ENCODE measurements at places on chromosomes 2 and 18.

DNA sequence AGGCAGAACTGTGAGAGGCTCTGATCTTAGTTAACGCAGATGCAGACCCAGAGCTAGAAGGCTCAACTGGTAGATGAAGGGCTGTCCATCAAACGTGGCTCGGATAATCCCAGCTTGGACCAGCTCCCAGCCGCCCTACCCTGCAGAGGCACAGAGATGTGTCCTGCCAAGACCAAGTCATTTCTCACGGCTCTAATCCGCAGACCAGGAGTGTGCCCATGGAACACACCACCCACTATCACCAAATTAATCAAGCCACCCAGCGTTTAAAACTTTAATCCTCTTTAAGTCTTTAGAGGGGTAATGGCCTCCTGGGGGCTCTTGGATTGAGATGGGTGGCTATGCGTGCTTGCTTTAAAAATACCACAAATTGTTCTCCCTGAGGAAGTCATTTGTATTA lies 17.5 kb downstream of the LYPD1 start:
- DNase-seq, result no peak

- no peak for DNase-seq
Observed at GRCh38 chr2:102661846-102662245, 42.5 kb downstream of the SLC9A2 start.

- DNase-seq, result no peak
Observed at GRCh38 chr2:213336253-213336770, 52.0 kb downstream of the SPAG16 start.

- DNase-seq, result no peak
Observed at GRCh38 chr2:170928036-170928823, 823 bp upstream of the GORASP2 start.

DNA sequence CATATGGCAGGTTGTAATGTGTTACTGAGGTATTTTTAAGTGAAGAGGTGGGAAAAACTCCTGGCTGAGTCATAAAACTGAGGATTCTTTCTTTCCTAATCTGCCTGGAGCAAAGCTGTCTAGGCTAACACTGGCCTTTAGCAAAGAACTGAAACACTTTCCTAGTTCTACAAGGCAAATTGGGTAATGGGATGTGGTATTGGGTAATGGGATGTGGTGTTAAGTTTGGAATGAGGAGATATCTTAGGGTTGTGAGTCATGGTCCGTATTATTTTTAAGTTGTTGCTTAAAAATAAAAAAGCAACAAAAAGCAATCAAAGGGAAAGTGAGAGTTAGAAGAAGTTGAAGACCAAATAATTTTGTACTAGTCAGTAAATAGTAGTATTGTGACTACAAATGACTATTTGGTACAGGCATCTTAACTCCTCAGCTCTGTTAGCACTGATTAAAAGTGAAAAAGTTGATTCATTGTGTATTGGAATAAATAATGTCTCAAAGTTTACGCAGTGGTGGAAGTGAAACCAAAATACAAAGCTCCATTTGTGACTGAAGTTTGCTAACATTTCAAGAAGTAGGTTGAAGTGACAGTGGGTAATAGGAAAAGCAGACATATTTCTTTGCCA lies 216.8 kb downstream of the CAMKMT start:
- no peak for DNase-seq

GRCh38 chr2:199160677-199161465 lies 296.9 kb downstream of the SATB2 start:
- DNase-seq, result no peak

DNA sequence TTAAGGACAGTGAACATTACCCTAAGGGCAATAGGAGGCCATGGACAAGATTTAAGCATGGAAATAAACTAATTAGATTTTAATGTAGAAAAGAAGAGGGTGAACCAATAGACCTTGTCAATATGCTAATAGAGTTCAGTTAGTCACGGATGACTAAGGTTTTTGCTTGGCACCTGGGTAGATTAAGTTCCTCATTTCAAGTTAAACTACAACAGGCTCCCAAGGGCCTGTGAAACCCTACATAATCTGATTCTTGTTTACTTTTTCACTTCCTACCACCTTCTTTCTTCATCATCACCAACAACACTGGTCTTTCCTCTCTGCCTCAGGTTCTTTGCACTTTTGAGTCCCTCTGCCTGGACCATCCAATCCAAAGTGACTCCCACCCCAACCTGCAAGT lies 14.8 kb downstream of the SP110 start:
- peak; percentile 22 for DNase-seq

DNA sequence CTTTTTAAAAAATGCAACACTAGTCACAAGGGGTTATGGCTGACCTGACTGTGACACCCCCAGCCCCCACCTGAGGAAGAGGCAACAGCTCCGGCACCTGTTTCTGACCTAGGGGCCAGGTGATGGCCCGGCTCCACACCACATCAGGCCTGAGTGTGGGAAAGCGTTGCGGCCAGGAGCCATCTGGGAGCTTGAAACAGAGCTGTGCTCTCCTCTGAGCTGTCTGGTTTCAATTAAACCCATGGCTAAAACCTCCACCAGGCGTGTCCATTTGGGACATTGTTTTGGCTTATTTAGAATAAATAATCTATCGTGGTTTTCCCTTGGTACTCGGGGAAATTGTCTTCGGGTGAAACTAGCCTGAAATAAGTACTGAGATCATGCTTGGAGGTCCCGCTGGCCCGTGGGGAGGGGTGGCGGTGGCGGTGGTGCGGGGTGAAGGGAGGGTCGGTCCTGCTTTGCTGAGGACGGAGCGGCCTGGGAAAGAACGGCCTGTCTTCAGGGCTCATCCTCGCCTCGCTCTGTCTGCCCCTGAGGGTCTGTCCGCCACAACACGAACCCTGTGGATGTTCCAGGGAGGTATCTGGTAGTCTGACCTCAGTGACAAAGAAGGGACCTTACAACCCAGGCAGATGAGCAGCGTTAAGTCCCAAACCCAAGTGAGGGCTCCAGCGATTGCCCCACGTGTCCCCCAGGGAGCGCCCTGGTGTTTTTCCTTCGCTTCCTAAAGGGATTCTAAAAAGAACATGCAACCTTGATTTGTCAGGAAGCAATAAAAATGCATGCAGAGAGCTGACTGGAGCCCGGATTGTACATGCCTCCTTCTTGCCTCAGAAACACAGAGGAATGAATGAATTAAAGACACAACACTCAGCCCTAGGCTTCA lies 58.7 kb downstream of the IL1RL2 start:
- no peak for DNase-seq

DNA sequence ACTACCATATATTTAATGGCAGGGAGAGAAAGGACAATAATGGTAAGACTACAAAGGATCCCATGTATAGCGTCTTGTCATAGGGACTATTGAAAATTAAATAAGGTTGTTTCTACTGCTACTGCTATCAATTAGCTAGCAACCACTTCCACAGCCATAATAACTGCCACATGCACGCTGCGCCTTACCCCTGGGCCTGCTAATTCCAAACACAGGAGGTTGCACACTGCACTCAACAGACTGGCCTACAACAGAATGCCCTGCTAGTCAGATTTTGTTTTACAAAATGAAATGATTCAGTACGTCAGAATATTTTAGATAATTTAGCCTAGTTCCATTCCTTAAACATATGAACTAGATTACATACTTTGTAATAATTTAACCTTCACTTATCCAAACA lies 121.0 kb upstream of the SMAD7 start:
- DNase-seq, result no peak

DNA sequence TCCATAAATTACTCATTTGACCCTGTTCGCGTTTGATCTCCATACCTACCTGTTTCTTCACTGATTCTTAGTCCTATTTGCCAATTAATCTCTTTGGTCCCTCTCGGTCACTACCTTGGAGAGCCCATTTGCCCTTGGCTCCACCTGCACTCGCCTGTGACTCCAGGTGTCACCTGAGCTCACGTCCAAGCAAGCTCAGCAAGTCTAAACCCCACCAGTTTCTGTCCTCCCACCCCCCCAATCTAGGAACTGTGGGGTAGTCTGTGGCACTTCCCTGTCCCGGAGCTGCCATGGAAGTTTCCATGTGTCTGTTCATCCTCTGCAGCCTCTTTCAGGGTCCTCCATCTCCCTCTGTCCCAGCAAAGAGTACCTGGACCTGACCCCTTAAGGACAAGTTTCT lies 68.1 kb upstream of the BCL2L11 start:
- DNase-seq, result peak; percentile 20

GRCh38 chr2:203806761-203807160 lies 60.8 kb upstream of the CTLA4 start:
- DNase-seq, result no peak

DNA sequence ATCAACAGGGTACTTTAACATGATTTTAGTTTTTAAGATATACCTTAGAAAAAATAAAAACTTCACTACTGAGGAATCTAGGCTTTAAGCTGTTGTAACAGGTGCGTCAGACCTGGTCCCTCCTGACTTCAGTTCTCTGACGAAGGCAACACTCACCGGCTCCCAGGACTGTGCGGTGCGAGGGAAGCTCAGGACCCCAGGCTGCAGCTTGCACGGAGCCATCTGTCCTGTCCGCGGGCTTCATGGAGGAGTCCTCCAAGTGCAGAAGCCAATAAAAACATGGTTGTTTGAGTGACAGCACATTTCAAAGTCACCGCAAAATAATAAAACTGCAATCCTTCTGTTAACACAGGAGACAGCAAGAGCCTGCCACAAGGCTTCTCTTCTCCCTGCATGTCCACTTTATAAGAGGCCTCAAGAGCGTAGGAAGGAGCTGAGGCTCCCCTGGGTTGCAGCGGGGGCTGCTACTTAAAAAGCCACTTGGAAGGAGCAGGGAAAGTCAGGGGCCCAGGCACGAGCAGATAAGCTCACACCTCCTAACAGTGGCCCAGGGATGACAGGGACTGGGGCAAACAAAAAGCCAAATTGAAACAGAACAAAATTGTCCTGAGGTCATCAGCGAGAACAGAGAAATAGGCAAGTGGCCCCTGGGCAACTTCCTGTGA lies 4.6 kb downstream of the HJURP start:
- DNase-seq, result no peak

GRCh38 chr2:153291718-153292117 lies 186.8 kb downstream of the RPRM start:
- no peak for DNase-seq

GRCh38 chr2:27049422-27050280 lies 1.8 kb upstream of the AGBL5 start:
- no peak for DNase-seq

GRCh38 chr2:216082117-216082711 lies 495 bp downstream of the TMEM169 start:
- DNase-seq, result peak; percentile 27

DNA sequence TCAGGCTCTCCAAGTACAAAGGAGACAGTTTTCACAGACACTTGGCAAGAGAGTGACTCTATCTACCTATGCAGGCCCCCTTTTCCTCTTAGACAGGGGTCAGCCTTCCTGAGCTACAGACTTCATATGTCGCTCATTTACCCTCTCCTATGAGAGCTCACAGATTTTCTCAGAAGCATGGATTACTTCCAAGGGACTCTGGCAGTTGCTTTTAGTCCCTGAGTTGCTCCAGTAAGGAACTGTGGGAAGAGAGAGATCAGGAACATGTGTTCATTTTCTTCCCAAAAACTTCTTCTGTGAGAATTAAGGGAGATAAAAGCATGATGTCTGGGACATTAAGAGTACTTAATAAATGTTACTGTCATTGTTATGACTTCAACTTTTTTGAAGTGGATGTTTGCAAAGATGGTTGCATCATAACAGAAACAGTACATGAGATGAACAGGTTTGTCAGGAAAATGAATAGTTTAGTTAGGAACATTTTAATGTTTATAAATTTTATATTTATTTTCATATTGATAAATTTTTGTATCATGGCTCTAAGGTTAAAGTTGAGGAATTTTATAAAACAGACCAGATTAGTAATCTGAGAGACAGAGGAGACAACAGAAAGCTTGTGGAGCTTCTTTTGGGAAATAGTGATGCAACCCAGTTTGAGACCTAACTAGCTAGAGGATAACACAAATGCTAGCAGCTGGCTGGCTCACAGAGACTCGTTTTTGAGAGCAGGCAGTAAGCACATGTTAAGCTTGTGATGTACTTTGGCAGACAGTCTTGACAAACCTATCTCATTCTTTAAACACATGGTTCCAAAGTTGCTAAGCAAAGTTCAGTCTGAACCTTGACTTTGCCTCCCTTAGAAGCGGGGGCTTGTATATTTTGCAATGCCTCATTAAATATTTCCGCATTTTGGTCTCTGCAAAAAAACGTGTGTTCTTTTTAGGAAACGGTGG lies 21.7 kb upstream of the UGP2 start:
- DNase-seq, result peak; percentile 51

DNA sequence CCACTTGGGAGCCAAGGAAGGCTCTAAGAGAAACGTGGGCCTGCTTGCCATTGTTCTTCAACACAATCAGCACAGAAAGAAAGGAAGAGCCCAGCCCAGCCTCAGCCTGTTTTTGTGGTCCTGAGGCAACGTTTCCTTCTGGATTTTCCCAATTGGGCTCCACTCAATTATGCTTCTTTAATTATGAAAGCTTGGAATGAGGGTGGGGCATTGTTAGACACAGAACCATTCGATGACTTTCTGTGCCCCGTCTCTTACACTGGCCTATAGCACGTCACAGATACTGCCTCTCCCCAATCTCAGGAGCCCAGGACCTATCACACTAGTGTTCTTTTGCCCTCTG lies 207.4 kb downstream of the ZFP36L2 start:
- DNase-seq, result no peak

- peak; percentile 68 for DNase-seq
Observed at GRCh38 chr2:56132138-56132537, 51.7 kb upstream of the CCDC85A start.

- DNase-seq, result peak; percentile 45
Observed at GRCh38 chr2:160387558-160388262, 105.9 kb downstream of the RBMS1 start.

- DNase-seq, result no peak
Observed at GRCh38 chr2:29444150-29444549, 328.9 kb downstream of the CLIP4 start.

- no peak for DNase-seq
Observed at GRCh38 chr2:27627963-27628766, 647 bp downstream of the CCDC121 start.

DNA sequence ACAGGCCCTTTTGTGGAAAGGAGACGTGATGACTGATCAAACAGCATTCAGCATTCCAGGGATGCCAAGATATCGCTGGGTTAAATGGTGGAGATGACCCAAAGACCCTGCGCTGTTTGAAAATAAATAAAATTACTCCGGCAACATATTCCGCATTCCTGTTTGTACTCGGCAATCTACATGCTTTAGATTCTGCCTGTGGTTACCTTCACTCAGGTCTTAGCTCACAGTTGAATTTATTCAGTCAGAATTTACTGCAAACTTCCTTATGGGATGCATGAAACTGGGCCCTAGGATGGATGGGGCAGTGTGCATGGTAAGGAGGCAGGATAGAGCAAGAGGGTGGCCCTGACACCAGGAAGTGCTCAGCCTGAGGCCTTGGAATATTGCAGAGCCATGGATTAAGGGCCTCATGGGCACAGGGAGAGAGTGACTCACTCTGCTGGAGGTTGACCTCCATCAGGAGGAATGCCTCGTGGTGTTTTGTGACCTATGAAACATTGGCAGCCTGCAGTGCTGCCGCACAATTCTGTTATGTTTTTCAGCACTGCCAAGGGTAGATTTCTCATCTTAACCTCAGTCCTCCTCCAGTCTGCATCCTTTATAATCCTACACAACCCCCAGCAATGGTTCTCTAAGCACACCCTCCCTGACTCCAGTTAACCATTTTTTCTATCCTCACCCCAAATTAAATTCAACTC lies 321.4 kb downstream of the IRS1 start:
- DNase-seq, result no peak

GRCh38 chr2:102251042-102251848 lies 60.1 kb upstream of the IL1RL1 start:
- peak; percentile 64 for DNase-seq

Measured in kidney (tissue), 22 donors.